Left lung (tissue), 14 donors: ENCODE measurements at places on chromosomes 5 and 9.

GRCh38 chr9:111731928-111732327 lies 62.8 kb downstream of the SHOC1 start:
- no peaks in the 10 kb centered on the region for H3K27me3 ChIP-seq
- DNase-seq = no peak
- peaks cover 7% of the 10 kb centered on the region for H3K36me3 ChIP-seq

GRCh38 chr9:28365728-28366127 lies 792.4 kb upstream of the C9orf72 start:
- no peak for DNase-seq
- no peak overlapping the region for H3K4me3 ChIP-seq
- H3K36me3 ChIP-seq = no peaks in the 10 kb centered on the region
- no peak overlapping the region for H3K27ac ChIP-seq

- H3K27ac ChIP-seq = no peak overlapping the region
- no peak for DNase-seq
- no peaks in the 10 kb centered on the region for H3K36me3 ChIP-seq
- no peaks in the 10 kb centered on the region for H3K27me3 ChIP-seq
- no peaks in the 10 kb centered on the region for H3K4me1 ChIP-seq
- H3K4me3 ChIP-seq = no peak overlapping the region
Measured at GRCh38 chr9:107043886-107044285, 180.9 kb downstream of the ZNF462 start.

DNA sequence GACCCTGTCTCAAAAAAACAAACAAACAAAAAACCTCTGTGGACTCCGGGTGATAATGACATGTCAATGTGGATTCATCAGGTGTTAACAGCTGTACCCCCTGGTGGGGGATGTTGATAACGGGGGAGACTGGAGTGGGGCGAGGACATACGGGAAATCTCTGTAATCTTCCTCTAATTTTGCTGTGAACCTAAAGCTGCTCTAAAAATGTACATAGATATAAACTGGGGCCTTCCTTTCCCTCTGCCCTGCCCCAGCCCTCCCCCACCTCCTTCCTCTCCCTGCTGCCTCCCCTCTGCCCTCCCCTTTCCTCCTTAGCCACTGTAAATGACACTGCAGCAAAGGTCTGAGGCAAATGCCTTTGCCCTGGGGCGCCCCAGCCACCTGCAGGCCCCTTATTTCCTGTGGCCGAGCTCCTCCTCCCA lies 1.4 kb upstream of the CEL start:
- H3K36me3 ChIP-seq = peaks cover 33% of the 10 kb centered on the region
- no peak overlapping the region for H3K4me3 ChIP-seq
- H3K27me3 ChIP-seq = no peaks in the 10 kb centered on the region
- DNase-seq = no peak
- H3K4me1 ChIP-seq = peaks cover 14% of the 10 kb centered on the region
- H3K27ac ChIP-seq = no peak overlapping the region

DNA sequence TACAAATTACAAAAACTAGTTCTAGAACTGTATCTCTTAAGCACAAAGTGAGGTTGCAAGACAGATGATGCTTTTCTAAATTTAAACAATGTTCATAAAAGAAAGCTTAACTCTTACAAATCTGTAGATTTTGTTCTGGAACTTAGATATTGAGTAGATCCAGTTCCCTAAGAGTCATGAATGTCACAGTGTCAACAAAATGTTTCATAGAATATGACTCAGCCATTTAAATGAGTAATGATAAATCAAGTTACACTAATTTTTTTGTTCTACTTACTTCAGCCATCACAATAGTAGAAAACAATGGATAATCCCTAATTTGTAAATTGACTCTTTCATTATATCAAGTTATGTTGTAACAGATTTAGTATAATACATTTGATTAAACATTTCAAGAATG lies 239.7 kb downstream of the MEF2C start:
- no peak for DNase-seq
- no peaks in the 10 kb centered on the region for H3K36me3 ChIP-seq
- H3K4me1 ChIP-seq = no peaks in the 10 kb centered on the region
- H3K27me3 ChIP-seq = no peaks in the 10 kb centered on the region
- H3K4me3 ChIP-seq = no peak overlapping the region
- no peak overlapping the region for H3K27ac ChIP-seq

DNA sequence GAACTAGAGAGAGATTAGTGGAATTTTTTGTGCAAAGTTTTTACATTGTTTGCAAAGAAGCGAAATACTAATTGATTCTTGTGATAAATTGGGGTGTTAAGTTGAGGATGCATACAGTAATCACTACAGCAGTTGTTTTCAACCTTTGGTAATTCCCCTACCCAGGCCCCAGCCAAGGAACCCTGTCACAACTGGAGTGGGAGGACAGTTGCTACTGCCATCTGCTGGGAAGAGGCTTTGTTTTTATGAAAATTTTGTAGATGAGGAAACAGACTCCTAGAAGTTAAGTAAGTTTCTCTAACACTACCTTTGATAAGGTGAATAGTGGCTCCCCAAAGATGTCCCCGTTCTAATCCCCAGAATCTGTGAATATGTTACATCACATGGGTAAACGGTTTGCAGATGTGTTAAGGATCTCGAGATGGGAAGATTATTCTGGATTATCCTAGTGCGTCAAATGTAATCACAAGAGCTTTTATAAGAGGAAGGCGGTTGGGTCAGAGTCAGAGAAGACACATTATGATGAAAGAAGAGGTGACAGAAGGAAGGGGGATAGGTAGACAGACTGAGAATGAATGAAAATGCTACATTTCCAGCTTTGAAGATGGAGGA lies 34.0 kb upstream of the PPP1R2B start:
- no peak overlapping the region for H3K4me3 ChIP-seq
- H3K27me3 ChIP-seq = no peaks in the 10 kb centered on the region
- DNase-seq = no peak
- no peaks in the 10 kb centered on the region for H3K36me3 ChIP-seq

DNA sequence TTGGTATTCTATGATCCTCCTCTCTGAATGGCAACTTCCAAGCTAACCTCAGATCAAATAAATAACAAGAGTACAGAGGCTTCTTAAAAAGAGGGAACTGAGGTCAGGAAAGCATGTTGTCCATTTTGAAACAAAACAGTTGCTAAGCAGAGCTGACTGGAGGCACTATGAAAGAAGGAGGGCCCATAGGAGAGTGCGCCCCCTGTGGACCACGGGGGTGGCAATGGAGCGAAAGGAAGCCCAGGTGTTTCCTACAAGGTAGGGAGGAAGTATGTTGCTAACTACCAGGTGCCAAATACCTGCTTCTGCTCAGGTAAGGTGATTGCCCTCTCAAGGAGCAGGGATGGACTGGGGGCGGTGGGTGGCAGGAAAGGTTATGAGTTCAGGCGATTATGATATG lies 101.8 kb upstream of the MAST4 start:
- H3K4me1 ChIP-seq = no peaks in the 10 kb centered on the region
- DNase-seq = no peak
- H3K36me3 ChIP-seq = no peaks in the 10 kb centered on the region
- H3K27ac ChIP-seq = no peak overlapping the region

DNA sequence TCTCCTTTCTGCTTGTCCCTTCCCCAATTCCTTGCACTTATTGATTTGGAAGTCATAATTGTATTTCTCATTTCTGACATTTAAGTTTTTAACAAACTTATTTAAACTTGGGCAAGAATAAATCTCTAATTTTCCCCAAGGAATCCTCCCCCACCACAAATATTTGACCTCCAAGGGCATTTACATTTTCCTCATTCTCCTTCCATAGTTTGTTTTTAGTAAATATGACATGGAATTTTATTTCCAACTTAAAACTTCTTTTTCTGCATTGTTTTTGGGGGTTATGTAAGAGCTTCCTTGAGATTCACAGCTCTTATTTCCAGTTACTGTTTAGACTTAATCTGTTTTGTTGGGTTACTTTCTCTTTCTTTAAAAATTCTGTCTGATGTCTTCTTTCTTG lies 64.9 kb downstream of the ZNF618 start:
- H3K4me3 ChIP-seq = no peak overlapping the region
- H3K27ac ChIP-seq = no peak overlapping the region
- DNase-seq = no peak
- H3K36me3 ChIP-seq = no peaks in the 10 kb centered on the region
- H3K4me1 ChIP-seq = peaks cover 6% of the 10 kb centered on the region

DNA sequence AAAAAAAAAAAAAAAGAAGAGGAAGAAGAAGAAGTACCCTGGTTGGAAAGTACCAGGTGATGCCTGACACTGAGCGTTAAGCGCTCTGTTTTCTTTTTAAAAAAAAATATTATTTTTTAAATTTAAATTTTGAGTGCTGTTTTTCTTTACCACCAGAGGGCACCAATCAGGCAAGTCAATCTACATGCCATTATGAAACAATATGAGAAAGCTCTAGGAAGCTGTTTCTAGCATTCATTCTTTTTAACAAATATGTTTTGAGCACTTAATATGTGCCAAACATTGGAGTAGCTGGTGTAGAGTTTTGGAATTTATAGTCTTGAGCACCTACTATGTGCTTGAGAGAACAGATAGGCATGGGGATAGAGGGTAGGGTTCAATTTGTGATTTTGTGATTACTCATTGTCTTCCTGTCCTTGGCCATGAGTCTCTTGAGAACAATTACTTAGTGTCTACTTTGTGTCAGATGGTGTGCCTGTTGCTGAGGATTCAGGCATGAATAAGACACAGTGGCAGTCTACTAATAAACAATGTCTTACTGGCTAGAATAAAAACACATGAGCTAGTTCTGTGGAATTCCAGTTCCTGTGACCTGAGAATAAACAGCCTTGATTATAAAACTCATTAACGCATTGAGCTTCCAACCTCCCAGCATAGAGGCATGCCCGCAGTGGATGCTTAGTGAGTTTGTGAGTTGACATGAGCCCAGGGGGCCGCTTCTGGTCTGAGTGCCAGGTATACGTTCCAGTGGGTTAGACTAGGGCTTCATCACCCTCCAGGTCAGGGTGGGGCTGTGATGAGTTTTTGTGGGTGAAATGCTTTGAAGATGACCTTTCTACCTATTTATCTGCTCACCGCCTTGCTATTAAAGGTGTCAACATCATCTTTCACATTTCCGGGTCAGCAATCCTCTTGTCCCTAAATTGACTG lies 3.0 kb upstream of the UBE2R2 start:
- no peaks in the 10 kb centered on the region for H3K36me3 ChIP-seq
- no peak for DNase-seq
- peak overlapping the region; percentile 100 for H3K27ac ChIP-seq
- no peak overlapping the region for H3K4me3 ChIP-seq
- no peaks in the 10 kb centered on the region for H3K27me3 ChIP-seq
- peaks cover 38% of the 10 kb centered on the region for H3K4me1 ChIP-seq

GRCh38 chr5:167861129-167861927 lies 430.1 kb upstream of the WWC1 start:
- no peaks in the 10 kb centered on the region for H3K36me3 ChIP-seq
- H3K4me1 ChIP-seq = no peaks in the 10 kb centered on the region
- no peak for DNase-seq
- H3K27ac ChIP-seq = no peak overlapping the region
- no peak overlapping the region for H3K4me3 ChIP-seq
- H3K27me3 ChIP-seq = no peaks in the 10 kb centered on the region

DNA sequence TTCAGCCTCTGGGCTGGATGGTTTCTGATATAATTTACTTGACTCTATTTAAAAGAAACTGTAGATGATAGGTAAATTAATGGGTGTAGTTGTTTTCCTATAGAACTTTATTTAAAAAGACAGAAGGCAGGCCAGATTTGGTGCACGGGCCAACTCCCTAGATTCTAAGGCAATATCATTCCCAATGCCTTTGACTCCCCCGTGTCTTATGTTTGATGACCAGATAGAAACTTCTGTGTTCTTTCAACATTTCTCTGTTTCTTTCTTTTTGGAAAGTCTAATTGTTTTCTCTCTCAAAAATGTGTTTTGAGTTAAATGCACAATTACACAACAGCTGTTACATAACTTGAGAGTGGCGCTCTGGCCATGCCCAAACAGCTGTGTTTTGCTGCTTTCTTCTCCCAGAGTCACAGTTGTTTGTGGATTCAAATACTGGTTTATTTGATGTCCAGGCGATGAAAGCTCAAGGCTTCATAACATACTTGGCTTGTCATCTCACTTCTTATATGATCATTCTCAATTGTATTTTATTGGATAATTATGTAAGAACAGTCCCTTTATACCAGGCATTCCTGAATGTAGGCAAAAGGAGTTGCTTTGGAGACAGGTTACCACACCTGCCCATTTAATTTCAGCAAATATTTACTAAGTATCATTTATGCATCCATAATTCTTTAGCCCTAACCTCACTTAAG lies 1.7 kb upstream of the ALDH1A1 start:
- peak overlapping the region; percentile 23 for H3K27ac ChIP-seq
- H3K27me3 ChIP-seq = no peaks in the 10 kb centered on the region
- H3K4me1 ChIP-seq = peaks cover 53% of the 10 kb centered on the region
- H3K4me3 ChIP-seq = no peak overlapping the region
- no peaks in the 10 kb centered on the region for H3K36me3 ChIP-seq

DNA sequence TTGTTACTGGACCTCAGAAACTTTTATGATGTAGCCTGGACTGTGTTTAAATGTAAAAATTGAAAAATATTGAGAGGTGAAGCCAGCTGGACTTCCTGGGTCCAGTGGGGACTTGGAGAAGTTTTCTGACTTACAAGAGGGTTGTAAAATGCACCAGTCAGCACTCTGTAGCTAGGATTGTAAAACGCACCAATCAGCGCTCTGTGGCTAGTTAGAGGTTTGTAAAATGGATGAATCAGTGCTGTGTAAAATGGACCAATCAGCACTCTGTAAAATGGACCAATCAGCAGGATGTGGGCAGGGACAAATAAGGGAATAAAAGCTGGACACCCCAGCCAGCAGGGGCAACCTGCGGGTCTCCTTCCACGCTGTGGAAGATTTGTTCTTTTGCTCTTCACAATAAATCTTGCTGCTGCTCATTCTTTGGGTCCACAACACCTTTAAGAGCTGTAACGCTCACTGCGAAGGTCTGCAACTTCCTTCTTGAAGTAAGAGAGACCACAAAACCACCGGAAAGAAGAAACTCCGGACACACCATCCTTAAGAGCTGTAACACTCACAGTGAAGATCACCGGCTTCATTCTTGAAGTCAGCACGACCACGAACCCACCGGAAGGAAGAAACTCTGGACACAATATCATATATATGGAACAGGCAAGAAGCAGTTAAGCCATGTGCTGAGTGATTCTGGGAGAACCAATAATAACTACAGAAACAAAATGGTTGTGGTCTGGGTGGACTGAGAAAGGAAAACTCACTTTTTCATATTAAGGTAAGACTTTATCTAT lies 201.3 kb downstream of the GABRG2 start:
- no peaks in the 10 kb centered on the region for H3K27me3 ChIP-seq
- no peaks in the 10 kb centered on the region for H3K36me3 ChIP-seq
- no peaks in the 10 kb centered on the region for H3K4me1 ChIP-seq

DNA sequence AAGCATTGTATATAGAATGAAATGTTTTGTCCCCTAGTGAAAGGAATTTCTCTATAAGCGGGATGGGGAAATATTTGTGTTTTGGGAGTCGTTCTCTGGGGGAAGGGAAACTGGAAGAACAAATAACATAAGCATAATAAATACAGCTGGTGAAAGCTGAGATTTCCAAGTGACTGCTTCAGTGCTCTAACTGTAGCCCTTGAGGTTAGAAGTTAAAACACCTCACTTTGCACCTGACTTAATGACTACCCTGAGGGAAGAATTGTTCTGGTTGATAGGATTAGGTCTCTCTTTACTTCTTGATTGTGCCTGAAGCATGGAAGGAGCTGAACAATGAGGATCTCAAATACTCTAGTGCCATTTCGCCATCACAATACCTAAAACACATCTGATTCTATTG lies 307.4 kb downstream of the MAN2A1 start:
- H3K36me3 ChIP-seq = no peaks in the 10 kb centered on the region
- DNase-seq = no peak

- no peak overlapping the region for H3K27ac ChIP-seq
- H3K4me3 ChIP-seq = no peak overlapping the region
- DNase-seq = no peak
- H3K36me3 ChIP-seq = no peaks in the 10 kb centered on the region
Measured at GRCh38 chr5:132017316-132017715, 5.9 kb upstream of the ACSL6 start.

- peak; percentile 90 for DNase-seq
- H3K27ac ChIP-seq = peak overlapping the region; percentile 77
- H3K36me3 ChIP-seq = peaks cover 31% of the 10 kb centered on the region
Measured at GRCh38 chr5:177370488-177371119, 12.9 kb downstream of the RGS14 start.
